Sigmoid colon (tissue), 7 donors: ENCODE measurements at places on chromosomes 2 and 18. TPM values are rescaled to one million over a fixed set of nuclear protein-coding genes. Genes with fewer than 3 reads are reported as not detected.

DNA sequence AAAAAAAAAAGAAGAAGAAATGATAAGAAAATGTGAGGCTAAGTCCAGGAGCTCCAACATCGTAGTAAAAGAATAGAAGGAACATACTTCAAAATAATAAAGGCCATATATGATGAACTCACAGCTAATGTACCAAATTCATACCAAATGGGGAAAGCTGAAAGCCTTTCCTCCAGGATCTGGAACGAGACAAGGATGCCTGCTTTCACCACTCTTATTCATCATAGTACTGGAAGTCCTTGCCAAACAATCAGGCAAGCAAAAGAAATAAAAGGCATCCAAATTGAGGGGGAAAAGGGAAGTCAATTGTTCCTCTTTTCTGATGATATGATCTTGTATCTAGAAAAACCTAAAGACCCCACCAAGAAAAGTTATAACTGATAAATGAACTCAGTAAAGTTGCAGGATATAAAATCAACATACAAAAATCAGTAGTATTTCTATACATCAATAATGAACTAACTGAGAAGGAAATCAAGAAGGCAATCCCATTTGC lies 170.6 kb downstream of the METTL4 start:
- no peaks in the 10 kb centered on the region for H3K27me3 ChIP-seq
- H3K4me3 ChIP-seq, result no peak overlapping the region
- no peak overlapping the region for H3K27ac ChIP-seq
- DNase-seq, result no peak
- no peaks in the 10 kb centered on the region for H3K4me1 ChIP-seq
- H3K36me3 ChIP-seq, result no peaks in the 10 kb centered on the region

Gene MRPL53
- 77.1 TPM for total RNA-seq

GRCh38 chr2:235358981-235359471 lies 134.8 kb upstream of the AGAP1 start:
- no peak for DNase-seq
- no peak overlapping the region for H3K27ac ChIP-seq
- H3K36me3 ChIP-seq, result no peaks in the 10 kb centered on the region
- no peaks in the 10 kb centered on the region for H3K4me1 ChIP-seq

Gene SLC4A3
- total RNA-seq, result 0.99 TPM

GRCh38 chr2:73944714-73945113 lies 18.0 kb downstream of the DGUOK start:
- H3K36me3 ChIP-seq, result peaks cover 6% of the 10 kb centered on the region
- no peak for DNase-seq

DNA sequence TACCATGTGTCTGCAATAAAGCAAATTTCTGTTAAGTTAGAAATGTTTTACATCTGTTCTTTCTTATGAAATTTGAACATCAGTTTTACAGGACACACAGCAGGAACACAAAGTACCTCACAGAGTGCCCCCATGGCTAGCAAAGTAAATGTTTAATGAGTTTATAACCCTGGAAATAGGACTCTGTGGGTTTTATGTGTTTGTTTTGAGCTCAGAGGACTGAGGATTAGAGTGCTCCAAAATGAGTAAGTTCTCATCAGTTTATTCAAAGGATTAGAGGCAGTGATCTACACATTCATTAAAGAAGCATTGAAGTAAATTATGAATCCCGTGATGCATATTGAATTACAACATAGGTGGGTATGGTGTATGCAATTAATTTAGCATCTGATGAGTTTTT lies 281.8 kb downstream of the GULP1 start:
- H3K27ac ChIP-seq, result no peak overlapping the region
- no peaks in the 10 kb centered on the region for H3K36me3 ChIP-seq
- no peak for DNase-seq
- no peaks in the 10 kb centered on the region for H3K27me3 ChIP-seq

DNA sequence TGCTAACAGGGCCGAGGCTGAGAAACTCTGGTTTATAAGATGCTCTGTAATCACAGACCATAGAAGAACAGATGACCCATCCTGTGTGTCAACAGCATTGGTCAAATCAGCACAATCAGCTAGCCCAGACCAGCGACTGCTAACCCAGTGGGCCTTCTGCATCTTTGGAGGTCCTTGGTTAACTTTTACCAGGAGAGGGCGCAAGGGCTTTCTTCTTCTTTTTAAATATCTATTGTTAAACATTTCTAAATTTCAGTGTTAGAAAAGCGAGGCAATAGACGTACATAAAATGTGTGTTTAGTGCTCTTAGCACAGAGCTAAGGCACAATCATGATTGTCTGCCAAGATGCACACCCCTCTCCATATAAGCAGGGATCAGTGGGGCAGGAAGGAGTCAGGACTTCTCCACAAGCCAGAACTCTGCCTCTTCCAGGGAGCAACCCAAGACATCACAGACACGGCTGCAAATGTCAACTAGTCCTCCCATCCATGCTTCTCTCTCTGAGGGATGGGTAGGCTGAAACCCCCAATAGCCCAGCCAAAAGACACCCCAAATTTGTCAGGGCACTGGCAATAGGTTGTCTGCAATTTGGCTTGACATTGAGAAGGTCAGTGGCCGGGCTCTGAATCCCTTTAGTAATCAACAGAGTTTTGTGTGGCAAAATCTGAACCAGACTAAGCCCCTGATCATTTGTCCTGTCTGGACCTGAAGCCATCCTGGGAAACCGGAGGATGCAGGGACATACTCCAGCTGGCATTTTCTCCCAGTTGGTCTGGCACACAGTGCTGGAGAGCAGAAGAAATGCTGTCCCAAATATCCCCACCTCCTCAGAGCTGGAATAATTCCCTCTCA lies 188.2 kb downstream of the BCL2 start:
- no peak overlapping the region for H3K4me3 ChIP-seq
- H3K27ac ChIP-seq, result no peak overlapping the region
- peaks cover 11% of the 10 kb centered on the region for H3K4me1 ChIP-seq
- no peaks in the 10 kb centered on the region for H3K36me3 ChIP-seq

DNA sequence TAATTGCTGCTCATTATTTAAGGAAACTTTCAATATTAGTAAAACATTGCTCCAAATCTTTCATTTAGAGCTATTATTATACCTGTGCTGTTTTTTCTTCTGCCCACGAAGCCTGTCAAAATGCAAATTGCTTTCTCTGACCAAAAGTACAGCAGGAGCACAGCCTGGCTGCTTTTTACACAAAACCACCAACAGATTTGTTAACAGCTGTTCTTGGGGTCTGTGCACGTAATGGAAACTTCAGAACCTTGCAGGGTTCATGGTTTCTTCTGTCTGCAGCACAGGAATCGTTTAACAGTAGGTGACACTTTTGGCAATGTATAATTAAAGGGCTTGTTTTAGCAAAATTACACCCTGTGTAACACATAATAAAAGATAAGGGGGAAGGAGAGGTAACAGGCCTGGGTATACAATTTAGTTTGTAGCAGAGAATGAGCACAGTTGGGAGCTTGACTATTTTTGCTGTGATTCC lies 447.3 kb downstream of the KCNJ3 start:
- no peaks in the 10 kb centered on the region for H3K4me1 ChIP-seq
- no peak overlapping the region for H3K4me3 ChIP-seq
- no peaks in the 10 kb centered on the region for H3K36me3 ChIP-seq
- H3K27ac ChIP-seq, result no peak overlapping the region
- DNase-seq, result no peak
- H3K27me3 ChIP-seq, result no peaks in the 10 kb centered on the region

GRCh38 chr18:54280220-54280569 lies 10.9 kb downstream of the POLI start:
- no peak overlapping the region for H3K27ac ChIP-seq
- no peak overlapping the region for H3K4me3 ChIP-seq
- H3K27me3 ChIP-seq, result no peaks in the 10 kb centered on the region
- DNase-seq, result no peak
- peaks cover 95% of the 10 kb centered on the region for H3K36me3 ChIP-seq

Gene FZD7
- 37.9 TPM for total RNA-seq

DNA sequence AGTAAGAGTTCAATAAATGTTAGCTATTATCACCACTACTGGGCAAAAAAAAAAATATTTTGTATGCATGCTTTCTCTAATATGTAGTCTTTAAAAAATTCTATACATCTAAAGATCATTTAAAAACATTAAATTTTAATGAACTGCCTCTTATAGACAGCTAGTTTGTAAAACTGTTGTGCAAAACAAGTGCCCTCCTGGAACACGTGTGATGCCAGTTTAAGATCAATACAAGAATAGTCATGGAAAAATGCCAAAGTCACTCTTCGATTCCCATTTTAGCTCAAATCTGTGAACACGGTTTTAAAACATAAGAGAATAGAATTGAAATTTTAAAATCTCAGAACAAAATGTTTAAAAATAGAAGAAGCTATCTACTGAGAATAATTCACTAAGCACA lies 242.5 kb upstream of the SMAD7 start:
- H3K36me3 ChIP-seq, result no peaks in the 10 kb centered on the region
- no peaks in the 10 kb centered on the region for H3K27me3 ChIP-seq
- H3K4me1 ChIP-seq, result peaks cover 12% of the 10 kb centered on the region
- no peak overlapping the region for H3K4me3 ChIP-seq
- no peak overlapping the region for H3K27ac ChIP-seq
- DNase-seq, result no peak

GRCh38 chr18:39604836-39605235 lies 2039.2 kb upstream of the CELF4 start:
- H3K4me1 ChIP-seq, result no peaks in the 10 kb centered on the region
- H3K4me3 ChIP-seq, result no peak overlapping the region
- no peaks in the 10 kb centered on the region for H3K27me3 ChIP-seq
- no peaks in the 10 kb centered on the region for H3K36me3 ChIP-seq
- no peak for DNase-seq

Gene TNS1
- 750 TPM for total RNA-seq

DNA sequence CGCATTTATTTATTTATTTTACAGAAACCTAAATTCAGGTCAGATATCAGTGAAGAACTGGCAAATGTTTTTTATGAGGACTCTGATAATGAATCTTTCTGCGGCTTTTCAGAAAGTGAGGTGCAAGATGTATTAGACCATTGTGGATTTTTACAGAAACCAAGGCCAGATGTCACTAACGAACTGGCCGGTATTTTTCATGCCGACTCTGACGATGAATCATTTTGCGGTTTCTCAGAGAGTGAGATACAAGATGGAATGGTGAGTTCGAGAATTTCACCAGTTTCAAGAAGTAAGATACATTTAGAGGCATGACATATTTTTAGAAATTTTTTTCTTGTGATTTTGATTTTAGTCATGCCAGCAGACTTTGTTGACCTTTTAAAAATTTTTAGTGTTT lies 4.6 kb downstream of the CDCA7 start:
- no peak overlapping the region for H3K4me3 ChIP-seq
- DNase-seq, result no peak
- peaks cover 18% of the 10 kb centered on the region for H3K4me1 ChIP-seq
- peaks cover 37% of the 10 kb centered on the region for H3K27me3 ChIP-seq
